ENCODE measurements at places on chromosomes 4 and X.

GRCh38 chr4:3644849-3645627 lies 112.8 kb upstream of the LRPAP1 start:
- no peak for DNase-seq

DNA sequence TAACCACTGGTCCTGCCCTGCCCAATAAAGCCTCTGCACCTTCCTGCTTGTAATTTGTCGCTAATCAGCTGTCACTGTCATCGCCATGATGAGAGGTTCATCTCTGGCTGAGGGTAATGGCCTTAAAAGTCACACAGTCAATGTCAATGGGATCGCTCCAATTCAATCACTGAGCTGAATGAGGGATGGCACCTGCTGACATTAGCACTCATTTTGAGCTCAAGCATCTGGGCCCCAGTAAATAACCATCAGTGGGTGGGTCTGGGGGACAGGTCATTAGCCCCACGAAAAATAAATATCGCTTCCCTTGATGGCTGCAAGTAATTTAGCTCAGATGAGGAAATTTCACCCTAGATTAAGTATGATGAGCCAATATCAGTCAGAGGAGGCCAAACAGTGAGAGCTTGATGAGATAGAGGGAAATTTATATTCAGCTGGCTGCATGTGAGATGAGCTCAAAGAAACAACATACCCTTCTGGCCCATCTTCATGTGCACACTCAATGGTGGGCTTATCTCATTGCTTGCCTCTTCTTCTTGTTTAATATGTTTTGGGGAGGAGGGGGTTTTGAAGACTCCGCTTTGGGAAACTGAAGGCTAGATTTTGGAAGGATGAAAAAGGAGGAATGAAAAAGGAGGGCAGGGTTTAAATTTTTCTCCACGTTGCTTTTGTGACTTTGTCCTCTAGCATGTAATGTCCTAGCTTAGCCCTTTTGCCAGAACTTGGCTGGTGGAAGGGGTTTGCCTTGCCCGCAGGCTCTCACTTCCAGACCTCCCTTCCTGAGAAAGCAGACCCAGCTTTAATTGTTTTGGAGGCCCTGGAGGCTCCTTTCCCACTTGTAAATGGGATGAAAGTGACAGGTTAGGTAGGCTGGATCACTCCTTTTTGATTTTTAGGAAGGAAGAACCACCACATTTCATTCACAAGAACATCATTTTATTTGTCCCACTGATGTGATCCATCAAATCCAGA lies 84.8 kb upstream of the PAQR3 start:
- DNase-seq: no peak

DNA sequence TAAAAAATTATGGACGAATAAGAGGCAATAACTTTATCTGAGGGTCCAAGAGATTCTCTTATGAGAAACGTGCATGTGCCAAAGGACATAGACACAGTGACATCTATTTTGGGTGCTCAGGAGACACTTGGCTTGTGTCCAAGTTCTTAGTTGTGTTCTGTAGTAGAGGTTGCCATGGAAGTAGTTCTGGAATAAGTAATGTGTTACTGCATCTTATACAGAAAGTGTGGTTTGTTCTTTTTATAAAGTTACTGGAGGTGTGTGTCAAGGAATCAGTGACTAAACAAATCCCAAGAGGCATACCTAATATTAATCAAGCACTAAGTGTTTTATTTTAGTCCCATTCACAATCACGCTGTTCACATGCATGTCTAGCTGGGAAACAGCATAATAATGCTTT lies 305.7 kb downstream of the ARHGAP24 start:
- no peak for DNase-seq

- no peak for DNase-seq
Observed at GRCh38 chr4:47972721-47973120, 43.8 kb downstream of the CNGA1 start.

DNA sequence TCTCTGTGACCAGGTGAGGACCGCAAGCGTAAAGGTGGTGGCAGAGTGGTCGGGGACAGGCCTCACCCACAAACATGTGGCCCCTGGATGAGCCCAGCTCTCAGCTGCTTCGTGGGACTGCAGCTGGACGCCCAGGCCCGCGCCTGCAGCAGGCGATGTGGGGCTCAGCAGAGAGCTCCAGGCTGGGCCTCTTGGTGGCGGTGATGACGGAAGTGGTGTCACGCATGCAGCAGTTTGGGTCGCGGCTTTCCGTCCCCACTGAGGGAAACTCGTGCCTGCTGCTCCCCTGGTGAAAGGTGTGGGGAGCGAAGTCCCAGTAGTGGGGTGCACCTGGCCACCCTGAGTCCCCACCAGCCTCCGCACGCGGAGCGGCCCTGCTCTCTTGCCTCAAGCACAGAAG lies 26.9 kb downstream of the PCGF3 start:
- DNase-seq: no peak

GRCh38 chr4:75786526-75786925 lies 62.1 kb downstream of the USO1 start:
- DNase-seq: no peak

Data from NCI-H524 treated with DMSO at 0.1 percent for 48 hours (cell line).